Renal pelvis (tissue), 12 donors: ENCODE measurements at places on chromosomes 4 and X. TPM values are rescaled to one million over a fixed set of nuclear protein-coding genes. Genes with fewer than 3 reads are reported as not detected.

ATP8A1 gene
- polyA plus RNA-seq, result 24.7 TPM

SORBS2 gene
- polyA plus RNA-seq, result 64.0 TPM

LRAT gene
- polyA plus RNA-seq, result 0.44 TPM

CDS1 gene
- 24.3 TPM for polyA plus RNA-seq

- no peak for DNase-seq
Observed at GRCh38 chrX:39779952-39780783, 317.6 kb downstream of the BCOR start.

DNA sequence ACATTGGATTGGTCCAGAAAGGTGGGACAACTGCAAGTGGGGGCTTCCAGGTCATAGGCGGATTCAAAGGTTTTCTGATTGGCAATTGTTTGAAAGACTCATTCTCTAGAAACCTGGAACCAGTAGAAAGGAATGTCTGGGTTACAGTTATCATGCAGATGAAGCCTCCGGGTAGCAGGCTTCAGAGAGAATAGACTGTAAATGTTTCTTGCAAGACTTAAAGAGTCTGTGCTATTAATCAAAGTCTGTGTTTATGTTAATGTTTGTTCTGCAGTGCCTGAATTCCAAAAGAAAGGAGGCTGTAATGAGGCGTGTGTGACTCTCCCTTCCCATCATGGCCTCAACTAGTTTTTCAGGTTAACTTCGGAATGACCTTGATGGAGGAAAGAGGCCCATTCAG, 43.9 kb upstream of the GC start:
- DNase-seq, result no peak
